Posterior vena cava (tissue), 2 donors: ENCODE measurements at places on chromosomes 11 and 22. TPM values are rescaled to one million over a fixed set of nuclear protein-coding genes. Genes with fewer than 3 reads are reported as not detected.

GRCh38 chr11:130085671-130086290 lies 16.1 kb downstream of the APLP2 start:
- no peak for DNase-seq

GRCh38 chr11:3201112-3201581 lies 17.5 kb downstream of the MRGPRG start:
- peak; percentile 71 for DNase-seq

TRIM66 gene
- 5.9 TPM for total RNA-seq

DNA sequence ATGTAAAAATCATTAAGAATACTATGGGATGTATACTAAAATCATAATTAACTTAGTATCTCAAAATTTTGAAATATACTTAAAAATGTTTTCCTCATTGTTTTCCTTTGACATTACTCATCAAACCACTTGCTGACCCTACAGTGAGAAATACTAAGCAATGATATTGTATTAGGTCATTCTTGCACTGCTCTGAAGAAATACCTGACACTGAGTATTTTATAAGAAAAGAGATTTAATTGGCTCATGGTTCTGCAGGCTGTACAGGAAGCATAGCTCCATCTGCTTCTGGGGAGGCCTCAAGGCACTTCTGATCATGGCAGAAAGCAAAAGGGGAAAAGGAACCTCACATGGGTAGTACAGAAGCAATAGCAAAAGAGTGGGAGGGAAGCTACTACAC lies 950.9 kb upstream of the CHORDC1 start:
- no peak for DNase-seq

- DNase-seq = no peak
Observed at GRCh38 chr11:113363406-113363805, 24.2 kb upstream of the ANKK1 start.

GRCh38 chr22:25641650-25642049 lies 77.2 kb downstream of the GRK3 start:
- DNase-seq = no peak

OR4A15 gene
- not detected for total RNA-seq

DNA sequence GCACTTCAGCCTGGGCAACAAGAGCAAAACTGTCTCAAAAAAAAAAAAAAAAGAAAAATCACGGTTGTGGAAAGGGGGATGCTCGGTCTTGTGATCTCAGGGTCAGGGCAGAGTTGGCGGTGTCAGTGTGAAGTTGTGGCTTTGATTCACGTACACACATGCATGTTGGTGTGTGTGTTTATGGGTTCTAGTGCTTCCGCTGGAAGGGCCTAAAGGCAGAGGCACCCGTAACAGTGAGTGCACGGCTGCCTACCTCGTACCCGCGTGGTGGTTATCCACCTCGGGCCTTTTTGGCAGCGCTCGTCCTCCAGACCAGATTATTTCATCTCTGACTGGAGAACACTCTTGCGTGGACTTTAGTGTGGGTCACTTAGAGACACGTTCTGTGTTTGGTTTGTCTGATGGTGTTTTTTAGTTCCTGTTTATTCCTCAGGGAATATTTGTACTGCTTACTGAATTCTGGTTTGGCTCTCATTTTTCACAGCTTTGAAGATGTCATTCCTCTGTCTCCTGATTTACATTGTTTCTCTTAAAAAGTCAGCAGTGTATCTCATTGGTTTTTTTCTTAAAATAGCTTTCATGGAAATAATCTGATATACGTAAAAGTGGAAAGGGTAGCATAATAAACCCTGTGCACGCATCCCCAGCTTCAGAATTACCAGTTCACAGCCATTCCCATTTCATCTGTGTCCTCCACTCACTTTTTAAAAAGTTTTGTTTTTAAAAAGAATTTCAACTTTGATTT lies 15.6 kb downstream of the ZBED4 start:
- DNase-seq = peak; percentile 41

DNA sequence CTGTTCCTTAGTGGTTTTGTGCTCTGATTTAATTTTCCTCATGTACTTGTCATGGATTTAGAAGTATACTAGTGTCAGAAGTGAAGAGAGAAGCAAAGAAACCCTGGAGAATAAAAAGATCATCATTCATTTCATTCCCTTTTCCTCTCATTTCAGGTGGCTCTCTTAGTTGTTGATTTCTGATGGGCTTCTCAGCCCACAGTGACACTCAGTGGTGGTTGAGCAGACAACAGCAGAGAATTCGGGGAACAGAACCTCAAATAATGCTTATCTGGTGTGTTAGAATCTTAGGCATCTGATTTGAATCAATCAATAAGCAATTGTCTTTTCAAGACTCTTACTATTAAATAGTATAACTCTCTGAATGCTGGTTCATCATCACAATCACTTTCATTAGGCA lies 1289.4 kb downstream of the FAM181B start:
- DNase-seq = no peak

UPB1 gene
- total RNA-seq = 0.28 TPM

CNGA4 gene
- total RNA-seq = not detected

GRCh38 chr22:45511847-45512261 lies 9.2 kb downstream of the FBLN1 start:
- peak; percentile 91 for DNase-seq

IRAG1 gene
- 366 TPM for total RNA-seq

GRCh38 chr22:46377525-46378425 lies 42.3 kb downstream of the TRMU start:
- no peak for DNase-seq

OR51A4 gene
- not detected for total RNA-seq

PIH1D2 gene
- total RNA-seq = 0.86 TPM

DNA sequence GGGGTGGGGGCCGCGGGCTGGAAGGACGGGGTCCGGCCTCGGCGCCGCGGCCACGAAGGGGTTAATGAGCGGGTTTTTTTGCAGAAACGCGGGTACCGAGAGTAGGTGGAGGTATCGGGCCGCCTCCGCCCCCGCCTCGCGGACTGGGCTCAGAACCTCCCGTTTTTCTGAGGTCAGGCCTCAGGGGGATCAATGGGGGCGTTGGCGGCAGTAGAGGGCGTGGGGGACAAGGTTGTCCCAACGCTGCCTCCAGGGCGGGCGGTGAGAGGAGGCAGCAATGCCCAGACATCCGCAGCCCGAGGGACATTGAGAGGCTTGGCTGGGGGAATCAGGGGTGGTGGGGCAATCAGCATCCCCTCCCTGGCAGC lies 34.8 kb upstream of the PRODH start:
- no peak for DNase-seq

GRCh38 chr11:94305146-94305545 lies 766 bp downstream of the IZUMO1R start:
- no peak for DNase-seq

ZC3H12C gene
- 24.8 TPM for total RNA-seq

GRCh38 chr22:30953206-30953605 lies 15.4 kb downstream of the MORC2 start:
- no peak for DNase-seq

HSPB2 gene
- total RNA-seq = 16.5 TPM

- peak; percentile 78 for DNase-seq
Observed at GRCh38 chr11:71340086-71340606, 87.8 kb upstream of the SHANK2 start.

ACR gene
- total RNA-seq = 2.6 TPM

- no peak for DNase-seq
Observed at GRCh38 chr11:23181022-23181807, 320.9 kb upstream of the CCDC179 start.

- peak; percentile 95 for DNase-seq
Observed at GRCh38 chr11:62791501-62792201, at the start of gene TMEM223. Gene TMEM223 (minus strand): TSS chr11:62792006. CDS start chr11:62791994, 12 bp downstream.

RAG2 gene
- not detected for total RNA-seq

MPPED2 gene
- total RNA-seq = 11.1 TPM

DNA sequence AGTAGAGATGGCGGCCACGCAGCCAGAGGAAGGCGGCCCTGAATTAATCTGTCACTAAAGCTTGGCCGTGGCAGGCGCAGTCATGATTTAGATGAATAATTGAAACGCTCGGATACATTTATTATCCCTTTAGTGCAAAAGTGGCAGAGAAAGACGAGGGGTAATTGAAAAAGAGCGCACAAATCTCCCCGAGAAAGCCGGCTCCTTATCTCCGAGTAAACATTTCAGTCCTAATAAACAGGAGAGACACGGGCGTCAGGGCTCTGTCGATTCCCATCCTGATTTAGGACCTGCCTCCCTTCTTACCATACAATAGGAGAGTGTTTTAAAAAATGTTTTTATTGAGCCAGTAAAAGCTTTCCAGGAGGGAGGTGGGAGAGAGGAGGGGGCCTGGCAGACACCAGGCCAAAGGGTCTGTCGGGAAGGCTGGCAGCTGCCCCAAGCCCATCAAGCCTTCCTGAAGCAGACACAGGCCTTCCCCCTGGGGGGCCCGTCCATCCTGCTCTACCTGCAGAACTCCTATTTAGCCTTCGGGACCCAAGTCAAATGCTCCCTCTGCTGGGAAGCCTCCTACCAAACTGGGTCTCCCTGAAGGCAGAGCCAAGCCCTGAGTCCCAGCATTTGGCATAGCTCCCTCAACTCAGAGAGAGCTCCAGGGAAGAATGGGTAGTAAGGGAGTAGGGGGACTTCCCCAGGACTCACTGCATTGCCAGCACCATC lies 22.8 kb downstream of the OTUB1 start:
- no peak for DNase-seq

DNA sequence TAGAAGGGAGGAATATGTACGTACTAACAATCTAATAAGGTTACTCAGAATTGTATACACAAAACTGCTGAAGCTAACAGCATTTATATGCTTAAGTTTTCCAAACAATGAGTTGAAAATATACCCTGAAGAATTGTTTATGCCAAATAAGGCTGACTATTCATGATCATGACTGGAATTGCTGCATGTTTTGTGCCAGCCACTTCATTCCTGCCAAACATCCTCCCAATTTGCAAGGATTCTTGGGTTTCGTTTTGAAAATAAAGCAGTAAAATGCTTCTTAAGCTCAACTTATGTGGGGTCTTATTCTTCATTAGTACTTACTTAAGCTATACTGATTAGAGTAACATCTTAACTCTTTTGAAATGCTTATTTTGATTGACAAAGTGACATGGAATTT lies 149.0 kb downstream of the SPON1 start:
- no peak for DNase-seq

DNA sequence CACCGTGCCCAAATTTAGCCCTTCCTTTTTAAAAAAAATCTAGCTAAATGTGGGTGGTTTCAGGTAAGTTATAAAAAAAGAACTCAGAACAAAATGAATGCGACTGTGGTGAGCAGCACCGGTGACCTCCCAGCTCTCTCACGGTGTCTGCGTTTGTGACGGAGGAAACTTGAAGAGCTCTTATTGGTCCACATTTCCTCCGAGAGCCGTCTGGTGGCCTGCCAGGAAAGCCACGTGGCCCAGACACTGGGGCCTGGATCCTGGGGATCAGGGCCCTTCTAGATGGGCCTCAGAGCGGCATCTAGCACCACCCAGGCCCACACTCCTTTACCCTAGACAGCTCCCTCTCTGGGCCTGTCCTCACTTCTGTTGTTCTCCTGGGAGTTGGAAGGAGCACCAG lies 39.5 kb downstream of the B3GAT1 start:
- no peak for DNase-seq

SDHD gene
- total RNA-seq = 84.5 TPM

DNA sequence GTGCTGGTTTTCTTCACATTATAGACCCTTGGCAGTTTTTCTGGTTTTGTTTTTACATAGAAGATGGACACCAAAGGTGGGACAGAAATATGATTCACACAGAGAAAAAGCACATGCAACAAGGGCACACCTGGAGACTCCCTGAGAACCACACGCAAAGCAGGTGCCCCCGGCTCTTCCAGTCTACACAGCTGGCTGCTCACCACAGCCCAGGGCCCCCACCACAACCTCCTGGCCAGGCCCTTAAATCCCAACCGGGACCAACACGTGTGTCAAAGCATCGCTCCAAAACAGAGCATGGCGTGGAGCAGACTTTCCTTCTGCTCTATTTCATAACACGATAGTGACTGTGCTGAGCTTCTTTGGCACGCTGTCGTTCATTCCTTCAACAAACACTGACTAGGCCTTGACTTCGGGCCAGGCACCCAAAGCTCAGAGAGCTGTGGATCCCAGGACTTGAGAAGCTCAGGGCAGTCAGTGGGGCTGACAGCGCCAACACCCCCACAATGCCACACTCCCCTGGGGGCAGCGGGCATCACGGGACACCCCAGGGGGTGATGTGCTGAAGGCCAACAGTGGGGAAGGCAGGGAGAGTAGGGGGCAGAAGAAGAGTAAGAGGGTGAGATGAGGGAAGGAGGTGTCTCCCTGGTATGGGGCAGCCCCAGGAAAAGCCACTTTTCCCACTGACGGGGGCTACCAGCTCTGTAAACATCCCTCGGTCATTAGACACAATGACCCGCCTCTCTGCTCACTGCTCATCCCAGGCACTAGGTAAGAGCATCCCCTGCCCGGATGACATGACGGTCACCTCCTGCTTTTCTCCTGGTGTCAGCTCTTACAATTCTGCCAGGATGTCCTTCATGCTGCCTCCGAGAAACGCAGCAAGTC lies 26.0 kb downstream of the CELSR1 start:
- no peak for DNase-seq

MRGPRE gene
- total RNA-seq = not detected

DNA sequence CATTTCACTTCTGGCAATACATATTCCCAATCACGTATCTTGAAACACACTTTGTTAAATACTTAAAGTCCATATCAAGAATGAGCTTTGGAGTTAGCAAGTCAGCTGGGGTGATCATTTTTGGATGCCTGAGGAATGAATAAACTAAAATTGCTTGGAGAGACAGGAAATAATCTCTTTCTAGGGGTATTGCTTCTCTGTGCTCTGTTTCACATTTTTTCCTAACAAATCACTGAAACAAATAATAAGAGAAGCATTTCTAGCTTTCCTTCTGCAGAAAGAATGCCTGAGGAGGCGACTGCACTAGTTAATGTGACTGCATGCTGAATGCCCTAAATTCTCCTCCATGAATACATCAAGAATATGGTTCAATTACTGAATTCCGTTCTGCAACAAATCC lies 541.4 kb upstream of the CCDC90B start:
- no peak for DNase-seq

GRCh38 chr22:30005213-30005857 lies 74.9 kb upstream of the HORMAD2 start:
- peak; percentile 90 for DNase-seq

- no peak for DNase-seq
Observed at GRCh38 chr11:103731670-103732069, 304.8 kb upstream of the DDI1 start.

DNA sequence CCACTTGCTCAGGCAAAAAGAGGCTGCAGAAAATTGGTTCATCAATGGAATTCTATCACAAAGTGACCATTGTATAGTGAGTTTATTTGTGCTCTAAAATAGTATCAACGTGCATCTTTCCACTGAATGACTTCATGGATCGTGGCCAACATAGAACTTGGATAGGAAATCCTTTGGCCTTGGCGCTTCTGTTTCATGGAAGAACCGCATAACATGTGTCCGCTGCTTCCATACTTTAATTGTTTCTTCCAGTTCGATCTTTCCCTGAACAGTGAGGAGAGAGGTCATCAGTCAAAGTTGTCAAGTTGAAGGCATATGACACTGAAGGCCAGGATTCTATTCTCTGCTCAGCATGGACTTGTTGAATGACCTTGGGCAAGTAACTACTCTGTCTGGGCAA lies 4.5 kb downstream of the NDUFA6 start:
- DNase-seq = no peak
